ENCODE measurements at places on chromosomes 3 and 15.

DNA sequence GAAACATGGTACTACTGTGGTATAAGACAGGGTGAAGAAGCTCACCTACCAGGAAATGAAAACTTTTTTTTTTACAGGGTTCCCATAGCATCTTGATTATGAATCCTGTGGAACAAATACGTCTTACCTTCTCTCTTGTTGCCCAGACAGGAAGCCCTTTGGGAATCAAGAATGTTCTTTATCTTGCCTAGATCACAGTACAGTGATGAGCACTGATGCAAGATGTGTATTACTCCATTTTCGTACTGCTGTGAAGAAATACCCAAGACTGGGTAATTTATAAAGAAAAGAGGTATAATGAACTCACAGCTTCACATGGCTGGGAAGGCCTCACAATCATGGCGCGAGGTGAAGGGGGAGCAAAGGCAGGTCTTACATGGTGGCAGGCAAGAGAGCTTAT is 281.3 kb downstream of the UBE2E2 start:
- DNase-seq = no peak

GRCh38 chr3:83023086-83023485 is 1261.6 kb upstream of the GBE1 start:
- DNase-seq = no peak

- no peak for DNase-seq
These were observed 219.0 kb upstream of the PROK2 start for GRCh38 chr3:72003936-72004335.

GRCh38 chr3:56075089-56075488 is 393.2 kb downstream of the ERC2 start:
- no peak for DNase-seq

- DNase-seq = no peak
These were observed 77.2 kb upstream of the VGLL4 start for GRCh38 chr3:11720917-11721411.

GRCh38 chr3:133888726-133889340 is 6.8 kb downstream of the RAB6B start:
- DNase-seq = no peak

GRCh38 chr3:49805897-49806701 is 3.0 kb downstream of the INKA1 start:
- no peak for DNase-seq

- DNase-seq = no peak
These were observed 29.7 kb downstream of the TRIM71 start for GRCh38 chr3:32847528-32847927.

- DNase-seq = no peak
These were observed 16.1 kb downstream of the ZDHHC23 start for GRCh38 chr3:113963879-113964278.

DNA sequence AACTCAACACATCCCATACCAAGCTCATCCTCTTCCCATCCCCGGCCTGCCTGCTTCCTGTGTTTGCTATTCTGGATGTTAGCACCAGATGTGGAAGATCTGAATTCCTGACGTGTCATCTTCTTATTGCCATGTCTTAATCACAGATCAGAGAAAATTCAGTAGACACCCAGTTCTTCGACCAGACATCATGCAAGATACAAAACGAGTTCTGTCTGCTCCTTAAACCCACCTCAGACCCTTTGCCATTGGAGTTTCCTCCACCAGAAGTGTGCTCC is 52.0 kb downstream of the FGD5 start:
- no peak for DNase-seq

DNA sequence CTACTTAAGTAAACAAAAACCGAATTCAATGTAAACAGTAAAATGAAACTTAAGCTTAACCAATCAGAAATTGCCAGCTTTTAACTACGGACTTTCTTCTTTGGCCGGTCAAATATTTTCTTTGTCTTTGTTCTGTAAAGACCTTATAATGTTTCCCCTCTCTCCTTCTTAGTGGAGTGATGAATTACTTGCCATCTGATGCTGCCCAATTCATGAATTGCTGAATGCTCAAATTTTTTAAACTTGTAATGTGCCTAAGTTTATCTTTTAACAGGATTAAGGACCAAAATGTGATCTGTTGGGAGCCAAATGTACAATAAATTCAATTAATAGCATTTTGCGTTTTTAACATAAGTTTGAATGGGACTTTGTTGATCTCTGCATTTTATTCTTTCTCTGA is 345.8 kb upstream of the CBLB start:
- DNase-seq = no peak

DNA sequence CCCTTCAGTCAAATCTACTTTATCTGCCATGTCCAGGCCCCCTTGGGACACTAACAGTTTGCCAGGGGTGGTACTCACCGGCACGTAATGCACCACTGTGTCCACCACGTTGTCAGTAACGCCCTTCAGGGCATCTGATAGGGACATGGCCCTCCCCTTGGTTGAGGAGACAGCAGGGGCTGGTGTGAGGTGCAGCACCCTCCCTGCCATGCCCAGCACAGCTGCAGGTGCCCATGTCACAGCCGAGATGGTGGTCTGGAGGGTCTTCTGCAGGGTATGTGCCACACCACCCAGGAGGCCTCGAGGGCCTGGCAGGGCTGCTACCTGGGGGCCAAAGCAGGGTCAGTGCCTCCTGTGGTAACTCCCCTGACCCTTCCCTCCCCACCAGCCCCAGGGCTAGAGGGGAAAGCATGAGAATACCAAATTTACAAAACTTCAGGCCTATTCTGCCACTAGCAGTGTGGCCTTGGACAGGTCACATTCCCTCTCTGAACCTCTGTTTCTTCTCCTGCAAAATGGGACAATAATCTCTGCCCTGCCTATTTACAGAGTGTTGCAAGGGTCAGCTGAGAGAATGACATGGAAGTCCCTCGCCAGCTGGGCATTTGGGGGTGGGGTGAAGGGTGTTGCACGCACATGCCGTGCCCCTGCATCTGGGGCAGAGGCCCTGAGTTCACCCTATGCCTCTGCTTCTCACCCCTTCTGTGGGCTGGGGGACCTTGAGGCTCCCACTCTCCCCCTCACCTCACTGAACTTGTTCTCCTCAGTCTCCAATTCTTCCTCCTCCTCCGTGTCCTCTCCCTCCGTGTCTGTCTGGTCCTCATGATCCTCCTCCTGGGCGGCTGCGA is 11.8 kb upstream of the KIF7 start:
- DNase-seq = no peak

- DNase-seq = peak; percentile 63
These were observed 812 bp downstream of the P4HTM start for GRCh38 chr3:48990636-48991469.

GRCh38 chr3:19899264-19899663 is 34.8 kb downstream of the EFHB start:
- DNase-seq = no peak

GRCh38 chr3:4015426-4015825 is 216.2 kb downstream of the LRRN1 start:
- DNase-seq = no peak

DNA sequence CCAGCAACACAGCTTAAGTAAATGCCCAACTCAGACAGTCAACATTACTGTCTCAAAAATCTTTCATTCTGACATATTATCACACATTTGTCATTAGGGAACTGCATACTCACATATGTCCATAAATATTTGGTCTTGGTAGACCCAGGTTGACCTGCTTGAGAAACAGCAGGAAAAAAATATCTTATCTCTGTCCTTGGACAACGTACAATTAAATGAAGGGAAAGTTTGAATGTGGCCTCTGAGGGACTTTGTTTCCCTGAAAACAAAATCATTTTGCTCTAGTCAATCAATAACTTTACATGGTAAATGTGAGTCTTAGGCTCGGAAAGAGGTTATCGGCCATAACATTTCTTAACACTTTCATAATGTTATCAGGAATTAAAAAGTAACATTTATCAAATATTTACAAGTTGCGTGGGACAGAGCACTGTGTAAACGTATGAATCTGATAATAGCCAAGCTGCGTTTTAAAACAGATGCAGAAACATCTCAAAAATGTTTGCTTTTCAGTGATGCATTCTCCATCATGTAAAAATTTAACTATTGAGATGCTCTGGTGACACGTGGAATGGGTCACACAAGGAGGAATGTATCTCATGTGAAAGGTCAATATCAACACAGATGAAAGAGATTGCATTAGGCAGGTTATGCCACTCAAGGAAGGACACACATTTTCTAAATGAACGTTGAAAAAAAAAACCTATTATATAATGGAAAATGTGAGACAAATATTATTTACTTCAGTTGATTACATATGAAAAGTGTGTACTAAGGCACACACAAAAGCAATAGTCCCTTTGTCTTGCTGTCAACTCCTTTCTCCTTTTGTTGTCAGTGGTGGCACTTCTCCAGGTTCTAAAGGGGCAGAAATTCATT is 304.4 kb downstream of the WDR72 start:
- DNase-seq = no peak

DNA sequence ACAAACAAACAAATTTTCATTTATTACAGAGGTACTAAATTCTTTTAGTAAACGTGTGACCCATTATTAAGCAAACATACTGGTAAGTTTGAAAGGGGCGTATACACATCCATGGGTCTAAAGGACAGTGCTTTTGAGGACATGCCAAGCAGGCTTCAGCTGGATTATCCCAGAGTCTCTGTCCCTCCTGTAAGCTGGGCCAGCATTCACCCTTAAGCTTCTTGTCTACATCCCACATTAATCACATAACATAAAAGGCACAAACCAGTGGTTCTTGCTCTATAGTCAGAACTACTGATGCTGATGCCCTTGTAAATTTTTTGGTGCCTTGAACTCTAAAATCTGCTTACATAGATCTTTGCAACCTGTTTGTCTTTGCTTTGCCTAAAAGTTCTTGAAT is 150.8 kb upstream of the BNIP2 start:
- DNase-seq = no peak

DNA sequence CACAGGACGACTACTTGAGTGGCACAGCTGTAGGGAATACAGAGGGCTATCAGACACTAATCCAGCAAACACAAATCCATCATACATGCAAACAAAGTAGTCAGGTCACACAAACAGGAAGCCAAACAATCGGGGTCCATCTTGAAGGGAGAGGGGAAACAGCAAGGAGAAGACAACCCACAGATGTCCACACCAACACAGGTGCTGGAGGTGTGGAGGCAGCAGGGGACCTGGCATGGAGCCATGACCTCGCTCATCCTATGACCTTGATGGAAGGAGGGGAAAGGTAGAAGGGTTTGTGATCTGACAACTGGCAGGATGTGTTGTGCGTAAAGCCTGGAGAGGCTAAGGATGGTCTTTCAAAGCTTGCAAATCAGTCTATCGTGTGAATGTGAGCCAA is 39.9 kb upstream of the SKOR1 start:
- no peak for DNase-seq

DNA sequence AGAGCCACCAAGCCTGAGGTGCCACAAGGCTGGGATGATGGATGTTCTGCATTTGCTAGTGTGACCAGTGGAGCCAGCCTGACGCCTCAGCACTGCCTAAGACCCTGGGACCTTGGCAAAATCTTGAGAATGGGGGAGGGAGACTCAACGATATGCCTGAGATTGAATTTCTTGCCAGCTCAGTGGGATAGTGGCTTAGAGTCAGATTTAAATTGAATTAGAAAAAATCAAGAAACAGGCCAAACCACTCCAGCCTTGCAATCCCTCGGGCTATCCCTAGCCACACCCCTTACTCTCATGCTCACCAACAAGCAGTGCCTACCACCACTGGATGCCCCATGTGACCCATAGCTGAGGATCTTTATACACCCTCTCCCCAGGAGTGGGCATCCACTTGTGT is 18.7 kb upstream of the PDE8A start:
- DNase-seq = no peak

DNA sequence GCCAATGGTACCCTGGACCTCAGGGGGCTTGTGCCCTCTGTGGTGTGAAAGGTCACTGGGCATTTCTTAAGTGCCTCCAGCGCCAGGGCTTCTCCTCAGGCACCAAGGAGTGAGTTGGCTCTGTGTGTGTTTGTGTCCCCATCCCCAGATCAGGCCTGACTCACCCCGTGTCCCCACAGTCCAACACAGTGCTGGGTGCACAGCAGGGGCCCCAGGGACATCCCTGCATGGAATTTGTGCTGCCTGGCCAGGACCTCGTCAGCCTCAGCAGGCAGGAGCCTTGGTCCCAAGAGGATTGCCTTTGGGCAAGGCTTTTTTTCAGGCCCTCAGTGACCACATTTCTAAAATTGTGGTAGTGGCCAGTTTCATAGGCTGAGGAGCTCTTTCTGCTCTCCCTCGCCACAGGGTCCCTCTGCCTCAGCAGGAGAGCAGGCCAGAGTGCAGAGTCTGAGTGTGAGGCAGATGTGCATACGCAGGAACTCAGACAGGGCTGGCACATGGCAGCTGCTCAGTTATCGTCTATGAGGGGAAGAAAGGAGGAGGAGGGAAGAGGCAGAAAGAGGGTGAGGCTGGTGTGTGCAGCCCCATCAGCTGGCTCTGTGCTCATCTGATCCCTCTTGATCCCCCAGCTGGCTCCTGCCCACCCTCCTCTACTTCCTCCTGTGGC is 215.6 kb downstream of the RPLP1 start:
- peak; percentile 70 for DNase-seq

DNA sequence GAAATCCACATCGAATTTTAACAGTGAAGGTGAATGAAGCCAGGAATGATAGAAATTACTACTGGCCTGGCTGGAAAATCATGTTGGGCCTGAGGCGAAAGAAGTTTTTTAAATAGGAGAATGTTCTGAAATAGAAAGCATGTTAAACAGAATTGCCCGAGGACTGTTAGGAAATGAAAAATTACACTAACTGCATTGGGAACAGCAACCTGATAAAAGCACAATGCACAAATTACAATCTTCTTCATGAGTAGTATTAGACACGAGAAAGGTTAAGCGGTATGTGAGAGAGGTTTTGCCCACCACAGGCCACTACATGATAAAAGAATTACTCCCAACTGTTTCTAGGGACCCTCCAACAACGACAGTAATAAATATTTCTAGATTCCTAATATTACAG is 18.9 kb downstream of the GBE1 start:
- no peak for DNase-seq

- no peak for DNase-seq
These were observed 49.1 kb upstream of the POMGNT2 start for GRCh38 chr3:43154980-43155379.

- no peak for DNase-seq
These were observed 18.5 kb downstream of the LARP6 start for GRCh38 chr15:70835415-70835814.

- DNase-seq = peak; percentile 37
These were observed 93.7 kb upstream of the IMPG2 start for GRCh38 chr3:101414121-101414520.

DNA sequence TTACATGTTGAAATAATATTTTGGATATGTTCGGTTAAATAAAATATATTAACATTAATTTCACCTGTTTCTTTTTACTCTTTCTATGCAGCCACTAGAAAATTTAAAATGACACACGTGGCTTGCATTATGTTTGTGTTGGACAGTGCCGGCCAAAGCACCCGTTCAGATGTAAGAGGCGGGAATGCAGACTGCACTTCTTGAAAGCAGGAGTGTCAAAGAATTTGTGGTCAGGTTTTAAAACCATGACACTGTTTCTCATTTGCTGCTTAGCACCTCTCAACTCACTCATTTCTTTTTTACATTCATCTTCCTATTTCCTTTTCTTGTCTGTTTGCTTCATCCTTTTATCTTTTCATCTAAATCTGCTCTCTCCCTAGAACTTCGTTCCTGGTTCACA is 35.3 kb upstream of the MINAR1 start:
- no peak for DNase-seq

- DNase-seq = no peak
These were observed 523.9 kb upstream of the AGTR1 start for GRCh38 chr3:148173851-148174250.

- no peak for DNase-seq
These were observed 41.6 kb downstream of the ZBTB38 start for GRCh38 chr3:141409940-141410241.

GRCh38 chr3:58351920-58352319 is 19.2 kb downstream of the PXK start:
- DNase-seq = peak; percentile 21

- DNase-seq = no peak
These were observed 84.9 kb downstream of the TIGIT start for GRCh38 chr3:114378760-114379159.

GRCh38 chr3:185940951-185941350 is 3.1 kb upstream of the TRA2B start:
- DNase-seq = no peak
